Stimulated activated naive CD4-positive, alpha-beta T cell (primary cell): ENCODE measurements at places on chromosomes 3 and 15.

DNA sequence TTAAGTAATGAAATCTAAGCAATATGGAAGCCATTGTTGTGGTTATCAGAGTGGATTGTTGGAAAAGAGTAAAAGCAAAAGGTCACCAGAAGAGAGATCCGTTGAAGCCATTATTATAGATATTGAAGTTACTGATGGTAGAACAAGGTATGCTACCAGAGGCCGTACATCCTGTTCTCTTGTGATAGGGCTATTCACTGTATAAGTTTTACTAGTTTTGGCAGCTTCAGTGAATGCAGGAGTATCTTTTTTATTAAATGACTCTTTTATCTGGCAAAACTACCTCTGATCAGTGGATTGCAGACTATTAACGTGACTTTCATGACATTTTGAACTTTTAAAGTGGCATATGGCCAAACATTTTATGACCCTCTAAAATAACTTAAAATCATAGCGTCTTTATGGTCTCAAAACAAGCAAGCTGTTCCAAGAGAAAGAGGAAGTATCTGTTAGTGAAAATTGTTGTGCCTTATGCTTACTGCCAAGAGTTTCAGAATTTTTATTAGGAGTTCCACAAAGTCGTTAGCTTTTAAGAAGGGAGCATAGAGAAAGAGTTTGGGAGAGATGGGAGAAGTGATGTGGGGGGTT is 102.9 kb downstream of the LRRC49 start:
- no peak for DNase-seq

DNA sequence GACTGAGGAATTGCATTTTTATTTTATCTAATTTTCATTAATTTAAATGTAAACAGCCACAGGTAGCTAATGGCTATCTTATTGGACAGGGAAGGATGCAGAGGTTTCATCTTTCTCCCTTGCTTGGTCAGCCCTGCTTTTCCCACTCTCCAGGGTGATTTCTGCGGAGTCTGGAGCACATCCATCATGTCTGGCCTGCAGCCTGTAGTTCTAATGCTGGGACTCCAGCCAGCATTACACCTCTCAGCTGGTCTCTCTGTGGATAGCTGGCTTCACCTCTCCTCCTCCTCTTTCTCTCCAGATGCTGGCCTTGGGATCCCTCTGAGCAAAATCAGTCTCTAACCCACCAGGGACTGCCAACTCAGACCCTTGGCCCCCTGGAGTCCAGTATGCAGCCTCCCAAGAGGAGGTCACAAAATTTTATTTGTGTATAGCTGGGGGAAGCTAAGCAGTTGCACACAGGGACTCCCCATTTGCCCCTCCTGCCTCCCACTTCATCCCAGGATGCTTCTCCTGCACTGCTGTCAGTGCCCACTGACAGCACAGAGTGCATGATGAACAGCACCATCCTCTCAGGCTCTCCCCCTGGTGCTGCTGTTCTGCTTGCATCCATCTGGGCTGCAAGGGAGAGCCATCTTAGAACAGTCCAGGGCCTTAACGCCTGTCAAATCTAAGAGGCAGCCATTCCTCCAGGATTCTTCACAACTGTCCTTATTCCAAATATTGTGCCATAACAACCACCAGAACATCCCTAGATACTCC is 1.7 kb downstream of the BFSP2 start:
- DNase-seq = no peak

DNA sequence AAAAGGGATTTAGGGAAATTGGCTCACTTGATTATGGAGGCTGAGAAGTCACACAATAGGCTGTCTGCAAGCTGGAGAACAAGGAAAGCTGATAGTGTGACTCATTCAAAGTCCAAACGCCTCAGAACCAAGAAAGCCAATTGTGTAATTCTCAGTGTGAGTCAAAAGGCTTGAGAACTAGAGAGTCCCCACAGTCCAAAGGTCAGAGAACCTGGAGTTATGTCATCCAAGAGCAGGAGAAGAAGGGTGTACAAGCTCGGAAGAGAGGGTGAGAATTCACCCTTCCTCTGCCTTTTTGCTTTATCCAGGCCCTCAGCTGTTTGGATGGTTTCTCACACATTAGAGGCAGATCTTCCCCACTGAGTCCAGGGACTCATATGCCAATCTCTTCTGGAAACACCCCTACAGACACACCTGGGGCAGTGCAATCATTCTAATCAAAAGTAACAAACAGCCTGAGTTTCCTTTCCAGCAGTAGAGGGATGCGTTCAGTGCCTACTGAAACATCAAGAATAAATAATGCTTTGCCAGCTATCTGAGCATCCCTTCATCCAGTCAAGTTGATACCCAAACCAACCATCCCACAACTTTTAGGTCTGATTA is 271.5 kb downstream of the SATB1 start:
- DNase-seq = no peak

DNA sequence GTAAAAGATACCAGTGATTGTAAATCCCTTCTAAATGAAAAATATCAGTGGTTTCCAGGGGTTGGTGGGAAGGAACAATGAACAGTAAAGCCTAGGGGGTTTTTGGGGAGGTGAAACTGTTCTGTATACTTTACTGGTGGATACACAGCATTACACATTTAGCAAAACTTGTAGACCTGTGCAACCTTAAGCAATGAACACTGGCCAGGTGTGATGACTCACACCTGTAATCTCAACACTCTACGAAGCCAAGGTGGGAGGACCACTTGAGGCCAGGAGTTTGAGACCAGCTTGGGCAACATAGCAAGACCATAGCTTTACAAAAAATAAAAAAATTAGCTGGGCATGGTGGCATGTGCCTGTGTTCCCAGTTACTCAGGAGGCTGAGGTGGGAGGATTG is 1.8 kb downstream of the CCDC13 start:
- DNase-seq = no peak

GRCh38 chr15:93965304-93965908 is 266.0 kb upstream of the MCTP2 start:
- DNase-seq = no peak

- no peak for DNase-seq
Observed at GRCh38 chr3:195708061-195708460, 12.7 kb upstream of the MUC20 start.

DNA sequence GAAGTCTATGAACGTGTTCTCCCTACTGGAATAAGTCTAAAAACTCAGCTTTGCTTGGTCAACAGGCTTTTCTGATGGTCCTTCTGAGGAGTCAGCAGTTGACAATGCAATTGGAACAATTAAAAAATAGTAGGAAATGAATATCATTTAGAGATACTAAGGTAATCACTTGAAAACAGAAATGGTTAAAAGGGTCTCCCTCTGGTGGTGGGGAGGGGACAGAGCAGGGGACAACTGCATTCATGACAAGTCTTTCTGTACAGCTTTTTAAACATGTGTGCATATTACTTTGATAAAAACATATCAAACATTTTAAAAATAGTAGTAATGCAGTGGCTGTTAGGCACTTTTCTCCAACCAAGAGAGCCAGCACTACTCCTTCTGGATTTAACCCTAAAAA is 119.9 kb upstream of the FHIT start:
- DNase-seq = no peak

- DNase-seq = no peak
Observed at GRCh38 chr15:74221399-74222239, 14.5 kb upstream of the CCDC33 start.

GRCh38 chr3:176522436-176522835 is 674.8 kb downstream of the TBL1XR1 start:
- no peak for DNase-seq

GRCh38 chr3:110381992-110382391 is 689.6 kb upstream of the NECTIN3 start:
- DNase-seq = no peak

- no peak for DNase-seq
Observed at GRCh38 chr15:90291679-90292356, 26.3 kb downstream of the NGRN start.
